Psoas muscle (tissue), 8 donors: ENCODE measurements at places on chromosomes 16 and 17. TPM values are rescaled to one million over a fixed set of nuclear protein-coding genes. Genes with fewer than 3 reads are reported as not detected.

DNA sequence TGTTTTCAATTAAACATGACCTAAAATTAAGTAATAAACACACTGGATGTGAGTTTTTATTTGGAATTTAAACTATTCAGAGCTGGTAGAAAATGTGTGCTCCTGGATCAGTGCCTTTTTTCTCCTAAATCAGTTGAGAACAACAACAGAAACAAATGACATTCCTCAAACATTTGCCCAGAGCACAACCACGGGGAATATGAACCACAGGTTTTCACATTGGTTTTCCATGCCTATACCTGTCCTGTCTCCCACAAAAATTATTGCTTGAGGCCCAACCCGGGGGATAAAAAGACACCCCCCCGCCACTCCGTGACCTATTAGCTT, 6.8 kb downstream of the HSBP1 start:
- DNase-seq: no peak

DNA sequence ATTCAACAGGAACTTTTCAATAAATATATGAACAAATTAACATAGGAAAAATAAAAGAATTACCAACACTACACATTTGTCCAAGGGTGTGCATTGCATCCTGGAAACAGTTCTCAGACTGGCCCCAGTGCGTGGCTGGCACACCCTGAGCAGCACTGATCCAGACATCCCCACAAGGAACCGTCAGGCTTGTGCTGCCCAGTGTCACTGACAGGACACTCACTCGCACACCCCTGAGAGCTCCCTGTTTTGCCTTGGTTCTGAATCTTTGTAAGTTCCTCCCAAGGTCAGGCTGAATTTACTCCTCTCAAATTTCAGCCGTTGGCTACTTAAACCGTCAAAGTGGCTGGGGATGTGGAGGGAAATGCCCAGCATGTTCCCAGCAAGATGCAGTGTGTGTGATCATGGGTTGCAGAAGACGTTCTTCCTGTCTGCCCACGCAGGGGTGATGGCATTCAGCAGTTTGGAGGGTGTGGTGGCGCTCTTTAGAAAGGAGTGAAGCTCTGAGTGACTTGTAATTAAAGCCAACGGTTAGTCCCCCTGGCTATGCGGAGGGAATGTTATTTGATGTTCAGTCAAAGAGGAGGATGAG, 1.7 kb downstream of the MT2A start:
- DNase-seq: peak; percentile 81

- peak; percentile 46 for DNase-seq
Measured at GRCh38 chr17:17401271-17401781, 75.5 kb upstream of the MED9 start.

GRCh38 chr16:28326881-28327610, 34.7 kb downstream of the SBK1 start:
- no peak for DNase-seq

DNA sequence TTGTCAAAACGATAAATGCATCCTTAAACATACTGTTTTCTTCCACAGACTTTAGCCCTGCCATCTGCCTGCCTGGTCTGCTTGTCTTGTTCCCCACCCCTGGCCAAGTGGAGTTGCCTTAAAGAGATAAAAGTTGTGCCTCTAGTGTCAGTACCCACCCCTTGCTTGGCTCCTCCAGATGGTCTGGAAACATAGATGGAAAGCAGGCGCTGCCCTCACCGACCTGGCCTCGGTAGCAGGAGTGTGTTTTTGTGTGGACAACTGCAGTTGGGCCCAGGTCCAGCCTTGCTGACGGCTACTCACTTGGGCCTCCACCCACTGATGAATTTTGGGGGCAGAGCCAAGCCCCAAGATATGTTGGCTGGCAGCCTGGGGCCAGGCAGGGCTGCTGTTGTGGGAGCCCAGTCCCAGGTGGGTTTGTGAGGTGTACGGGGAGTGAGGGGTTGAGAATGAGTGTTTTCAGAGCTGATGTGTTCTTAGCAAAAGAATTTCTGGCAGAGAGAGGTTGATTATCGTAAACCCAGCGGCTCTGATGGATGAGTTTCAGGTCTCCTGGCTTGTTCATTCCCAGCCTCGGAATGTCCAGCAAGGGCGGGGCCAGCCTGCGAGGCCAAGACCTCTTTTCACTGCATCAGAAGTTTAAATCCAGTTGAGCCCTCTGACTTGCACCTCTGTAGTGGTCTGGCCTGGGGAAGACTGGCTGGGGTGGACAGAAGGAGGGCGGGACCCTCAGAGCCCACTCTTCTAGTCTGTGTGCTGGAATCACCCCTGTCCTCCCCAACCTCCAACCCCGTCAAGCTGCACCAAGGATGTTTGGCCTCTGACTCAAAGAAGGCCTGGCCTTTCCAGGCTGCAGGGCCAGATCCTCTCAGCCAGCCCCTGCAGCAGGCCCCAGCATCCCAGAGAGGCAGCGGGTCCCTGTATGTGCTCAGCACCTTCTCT, 179.7 kb downstream of the RAB11FIP4 start:
- peak; percentile 90 for DNase-seq

GRCh38 chr16:12975766-12976165, 74.4 kb downstream of the SHISA9 start:
- no peak for DNase-seq

DNA sequence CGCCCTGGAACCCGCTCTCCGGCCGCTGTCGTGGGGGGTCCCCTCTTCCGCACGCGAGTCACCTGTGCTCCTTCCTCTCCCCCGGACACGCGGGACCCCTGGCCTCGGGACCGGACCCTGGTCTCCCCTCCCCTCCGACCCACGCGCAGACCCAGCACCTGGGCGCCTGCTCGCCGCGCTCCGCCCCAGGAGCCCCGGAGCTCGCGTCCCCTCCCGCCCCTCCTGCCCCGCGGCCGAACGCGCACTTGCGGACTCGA, 762 bp downstream of the RAB40B start:
- DNase-seq: no peak

GRCh38 chr17:1179818-1180742, at the start of gene ABR:
Gene ABR, minus strand, starts transcription at chr17:1179981. Its CDS starts 254 bp downstream, at chr17:1179727.
- DNase-seq: peak; percentile 78

- DNase-seq: no peak
Measured at GRCh38 chr17:68433911-68434508, 23.3 kb downstream of the WIPI1 start.

DNA sequence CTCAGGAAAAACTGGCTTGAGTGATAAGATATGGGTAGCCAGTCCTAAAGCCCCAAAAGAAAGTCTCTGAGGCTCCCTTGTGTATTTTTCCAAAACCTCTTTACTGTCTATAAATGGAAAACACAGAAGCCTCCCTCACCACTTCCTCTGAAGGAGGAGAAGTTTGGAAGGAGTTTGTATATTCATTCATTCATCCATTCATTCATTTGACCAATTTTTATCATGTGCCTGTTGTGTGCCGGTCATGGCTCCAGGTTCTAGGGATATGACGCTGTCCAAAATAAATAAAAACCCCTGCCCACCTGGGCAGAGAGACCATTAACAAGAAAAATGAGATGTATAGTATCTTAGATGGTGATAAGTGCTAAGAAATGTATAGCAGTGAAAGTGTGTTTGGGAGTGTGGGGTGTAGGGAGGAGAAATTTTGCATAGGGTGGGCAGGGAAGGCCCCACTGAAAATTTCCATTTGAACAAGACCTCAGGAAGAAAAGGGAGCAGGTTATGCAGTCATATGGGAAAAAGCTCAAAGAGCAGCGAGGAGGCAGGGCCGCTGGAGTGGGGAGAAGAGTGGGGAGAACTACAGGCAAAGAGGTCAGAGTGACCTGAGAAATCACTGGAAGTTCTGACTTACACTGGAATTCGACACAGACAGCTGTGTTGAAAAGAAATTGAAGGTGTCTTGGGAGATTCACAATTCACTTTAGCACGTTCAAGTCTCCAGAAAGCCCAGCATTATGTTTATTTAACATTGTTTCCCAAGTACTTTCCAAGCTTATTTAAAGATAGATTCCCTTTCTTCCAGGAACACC, 6.1 kb upstream of the WIPI1 start:
- no peak for DNase-seq

DNA sequence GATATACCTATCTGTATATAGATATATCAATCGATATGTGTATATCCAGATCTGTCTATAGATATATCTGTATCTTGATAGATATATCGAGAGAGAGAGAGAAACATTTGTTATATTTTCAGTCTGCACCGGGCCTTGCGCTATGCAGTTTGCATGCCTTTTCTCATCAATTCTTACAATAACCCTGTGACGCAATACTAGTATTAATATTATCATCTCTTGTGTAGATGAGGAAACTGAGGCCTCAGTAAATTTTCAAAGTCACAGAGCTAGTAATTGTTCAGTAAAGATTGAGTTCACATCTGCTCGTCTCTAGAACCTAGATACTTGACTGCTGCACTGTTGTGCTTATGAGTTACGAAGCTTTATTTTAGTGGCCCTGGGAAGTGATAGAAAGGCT, 77.6 kb downstream of the NF1 start:
- DNase-seq: no peak

- DNase-seq: no peak
Measured at GRCh38 chr17:50563092-50563511, 2.6 kb downstream of the CACNA1G start.

GRCh38 chr16:52193441-52193840, 353.5 kb downstream of the TOX3 start:
- no peak for DNase-seq

DNA sequence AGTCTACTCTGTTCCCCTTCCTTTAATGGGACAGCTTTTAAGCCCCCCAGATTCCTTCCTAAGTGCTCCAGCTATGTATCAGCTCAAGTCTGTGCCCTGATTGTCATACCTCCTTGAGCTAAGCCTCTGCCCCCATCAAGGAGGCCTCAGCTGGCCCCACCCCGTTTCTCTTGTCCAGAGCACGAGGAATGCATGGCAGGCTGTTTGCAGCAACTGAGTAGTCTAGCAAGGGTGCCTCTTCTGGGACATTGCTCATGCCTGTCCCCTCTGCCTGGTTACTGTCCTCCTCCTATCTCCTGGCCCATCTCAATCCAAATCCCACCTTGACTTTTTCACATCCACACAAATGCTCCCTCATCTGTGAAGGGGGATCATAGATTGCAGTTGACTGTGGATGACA, 27.8 kb upstream of the TMEM220 start:
- DNase-seq: no peak

GRCh38 chr17:79023886-79024771, at the start of gene C1QTNF1:
Gene C1QTNF1, plus strand, starts transcription at chr17:79024169. Its CDS starts 19,800 bp downstream, at chr17:79043969.
- peak; percentile 77 for DNase-seq

DNA sequence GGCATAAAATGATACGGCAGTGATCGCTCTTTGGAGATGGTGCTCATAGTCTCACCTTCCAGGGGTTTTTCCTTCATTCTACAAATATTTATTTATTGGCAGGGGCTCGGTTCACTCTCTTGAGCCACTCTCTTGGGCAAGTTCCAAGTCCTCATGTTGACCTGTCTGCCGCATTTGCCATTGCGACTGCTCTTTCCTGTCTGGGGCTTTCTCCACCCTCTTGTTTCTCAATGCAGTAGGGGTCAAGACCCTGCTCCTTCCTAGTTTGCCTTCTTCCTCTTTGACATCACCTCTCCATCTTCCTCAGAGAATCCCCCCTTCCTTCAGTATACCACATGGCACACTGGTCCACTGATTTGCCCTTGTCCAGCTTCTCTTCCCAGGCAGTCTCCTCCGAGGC, 21.9 kb upstream of the LRRC75A start:
- no peak for DNase-seq

DNA sequence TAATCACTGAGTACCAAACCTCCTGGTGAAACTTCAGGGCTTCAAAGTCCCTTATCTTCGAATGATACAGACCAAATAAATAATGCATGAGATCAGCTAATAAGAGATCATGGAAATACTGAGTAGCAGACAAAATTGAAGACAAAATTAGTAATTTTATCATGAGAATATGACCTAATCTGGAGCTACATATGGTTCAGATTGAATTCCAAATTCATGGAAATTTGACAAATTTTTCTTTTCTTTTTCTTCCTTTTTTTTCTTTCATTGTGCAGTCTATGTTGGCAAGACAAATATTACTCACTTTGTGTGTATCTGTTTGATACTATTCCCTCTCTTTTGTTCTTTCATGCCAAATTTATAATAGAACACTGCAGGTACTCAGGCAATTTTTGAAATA, 218.1 kb upstream of the KCNJ16 start:
- DNase-seq: no peak

GRCh38 chr17:31815212-31815730, 43.8 kb downstream of the COPRS start:
- DNase-seq: no peak

DNA sequence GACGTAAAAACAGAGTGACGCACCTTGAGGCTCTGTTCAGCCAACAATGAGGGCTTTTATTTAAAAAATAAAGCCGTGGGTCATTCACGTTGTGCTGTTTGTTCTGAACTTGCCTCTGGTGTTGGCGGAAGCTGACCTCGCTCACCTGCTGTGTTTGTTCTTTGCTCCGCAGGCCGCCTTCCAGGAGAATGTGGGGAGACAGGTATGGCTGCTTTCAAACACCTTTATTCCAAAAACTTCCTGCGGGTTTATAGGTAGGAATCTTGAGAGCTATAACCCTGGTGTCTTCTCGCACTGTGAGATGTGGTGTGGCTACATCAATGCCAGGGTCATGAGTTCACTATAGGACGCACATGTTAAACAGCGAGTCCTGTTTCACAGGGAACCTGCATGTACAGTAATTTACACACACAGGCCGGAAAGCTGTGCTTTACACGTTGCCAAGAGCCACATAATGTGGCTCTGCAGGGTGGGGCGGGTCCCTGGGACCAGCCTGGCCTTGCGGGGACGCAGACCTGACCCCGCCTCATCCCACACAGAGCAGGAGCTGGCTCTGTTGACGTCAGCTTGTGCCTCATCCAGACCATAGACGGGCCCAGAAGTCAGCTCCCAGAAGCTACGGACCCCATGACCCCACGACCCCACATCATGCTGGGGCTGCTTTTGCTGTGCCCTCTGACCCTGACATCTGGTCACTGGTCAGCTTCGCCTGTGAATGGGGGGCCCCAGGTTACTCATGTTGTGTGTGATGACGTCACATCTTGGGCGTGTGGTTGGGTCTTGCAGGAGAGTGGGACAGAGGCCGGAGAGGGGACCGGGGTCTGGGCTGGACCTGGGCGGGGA, 49.9 kb upstream of the ZNF750 start:
- no peak for DNase-seq

DNA sequence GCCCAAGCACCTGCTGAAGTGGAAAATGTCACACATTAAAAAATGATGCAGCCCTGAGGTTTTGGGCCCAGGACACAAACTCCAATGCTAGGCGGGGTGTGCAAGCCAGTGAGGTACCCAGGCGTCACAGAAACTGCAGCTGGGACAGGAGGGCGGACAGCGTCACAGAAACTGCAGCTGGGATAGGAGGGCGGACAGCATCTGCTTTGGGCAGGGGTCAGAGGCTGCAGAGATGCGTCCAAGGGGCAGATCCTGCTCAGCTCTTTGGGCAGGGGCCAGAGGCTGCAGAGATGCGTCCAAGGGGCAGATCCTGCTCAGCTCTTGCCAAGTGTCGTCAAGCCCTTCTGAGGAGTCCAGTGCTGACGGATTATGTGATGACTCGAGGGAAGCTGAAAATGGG, 43.9 kb upstream of the RCVRN start:
- DNase-seq: peak; percentile 74

The TADA2A gene
- total RNA-seq: 15.5 TPM

The KRTAP2-1 gene
- total RNA-seq: not detected

The KRTAP4-5 gene
- total RNA-seq: not detected

The MFAP4 gene
- 9.2 TPM for total RNA-seq

The CAVIN1 gene
- total RNA-seq: 122 TPM

The EME1 gene
- total RNA-seq: not detected

The SLFN11 gene
- 8.3 TPM for total RNA-seq

The TSPAN10 gene
- total RNA-seq: 0.67 TPM

The IL34 gene
- 7.0 TPM for total RNA-seq

The SPATA22 gene
- 0.50 TPM for total RNA-seq

The OR1F1 gene
- not detected for total RNA-seq
